Stimulated activated CD8-positive, alpha-beta memory T cell treated with anti-CD3 and anti-CD28 coated beads, Interleukin-4, amount 100 ng/mL, for 48 hours (primary cell): ENCODE measurements at places on chromosomes 3 and 15.

DNA sequence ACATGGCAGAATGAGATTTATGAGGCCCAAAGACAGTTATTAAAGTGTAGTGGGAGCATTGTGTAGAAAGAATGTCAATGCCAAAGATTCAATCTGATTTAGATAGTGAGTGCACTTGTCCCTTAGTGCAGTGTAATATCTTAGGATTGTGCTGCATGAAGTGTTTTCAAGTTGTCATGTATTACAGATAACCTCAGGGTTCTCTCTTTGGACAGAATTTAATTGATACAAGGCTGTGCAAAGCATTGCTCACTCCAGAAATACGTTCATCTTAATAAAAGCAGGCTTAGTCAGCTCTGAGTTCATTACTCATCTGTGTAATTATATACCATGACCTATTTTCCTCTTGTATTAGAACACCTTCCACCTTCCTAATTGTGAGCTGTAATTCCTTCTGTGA, 16.0 kb upstream of the GPR171 start:
- DNase-seq = no peak

GRCh38 chr3:18422972-18423371, 2.2 kb downstream of the SATB1 start:
- no peak for DNase-seq

- no peak for DNase-seq
These were observed 57.1 kb upstream of the FXR1 start for GRCh38 chr3:180855364-180855763.

GRCh38 chr3:188041895-188042294, 112.1 kb upstream of the LPP start:
- no peak for DNase-seq

DNA sequence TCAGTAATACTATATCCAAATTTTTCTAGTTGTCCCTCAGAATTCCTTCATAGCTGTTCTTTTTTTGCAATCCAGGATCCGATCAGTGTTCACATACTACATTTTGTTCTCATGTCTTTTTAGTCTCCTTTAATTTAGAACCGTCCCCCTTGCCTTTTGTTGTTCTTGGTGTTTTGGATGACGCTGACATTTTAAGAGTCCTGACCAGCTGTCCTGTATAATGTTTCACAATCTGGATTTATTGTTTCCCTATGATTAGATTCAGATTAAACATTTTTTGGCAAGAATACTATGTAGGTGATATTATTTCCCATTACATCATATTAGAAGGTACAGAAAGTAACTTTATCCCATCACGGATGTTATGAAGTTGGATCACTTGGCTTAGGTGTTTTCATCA, 11.4 kb downstream of the TUBGCP4 start:
- DNase-seq = no peak

DNA sequence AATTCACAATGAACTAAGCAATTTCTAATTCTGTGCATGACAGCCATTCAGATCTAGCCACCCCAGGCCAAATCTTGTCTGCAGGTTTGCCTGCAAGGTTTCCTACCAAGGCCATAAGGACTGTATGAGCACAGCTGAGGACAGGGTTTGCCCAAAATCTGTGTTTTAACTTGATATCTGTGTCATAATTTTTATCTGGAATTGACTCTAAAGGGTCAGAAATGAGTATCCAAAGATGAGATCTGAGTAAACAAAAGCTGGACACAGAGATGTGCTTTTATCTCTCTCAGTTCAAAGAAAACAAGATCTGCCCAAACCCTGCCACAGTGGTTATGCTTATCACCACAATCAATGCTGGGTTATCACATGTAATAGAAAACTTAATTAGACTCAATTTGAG, 154.6 kb upstream of the COL8A1 start:
- no peak for DNase-seq

- DNase-seq = no peak
These were observed 392.3 kb upstream of the CNTN6 start for GRCh38 chr3:700514-700913.

- no peak for DNase-seq
These were observed 6.1 kb downstream of the MINDY4B start for GRCh38 chr3:150899141-150899540.

- DNase-seq = no peak
These were observed 177.8 kb downstream of the KLF13 start for GRCh38 chr15:31504462-31504839.

GRCh38 chr3:147680837-147681483, 271.8 kb downstream of the ZIC1 start:
- DNase-seq = no peak

- DNase-seq = no peak
These were observed 71.8 kb upstream of the NDUFB4 start for GRCh38 chr3:120524171-120524923.

- no peak for DNase-seq
These were observed 43.0 kb downstream of the USP13 start for GRCh38 chr3:179695672-179696313.

GRCh38 chr3:137081711-137082110, 123.9 kb downstream of the IL20RB start:
- DNase-seq = no peak

DNA sequence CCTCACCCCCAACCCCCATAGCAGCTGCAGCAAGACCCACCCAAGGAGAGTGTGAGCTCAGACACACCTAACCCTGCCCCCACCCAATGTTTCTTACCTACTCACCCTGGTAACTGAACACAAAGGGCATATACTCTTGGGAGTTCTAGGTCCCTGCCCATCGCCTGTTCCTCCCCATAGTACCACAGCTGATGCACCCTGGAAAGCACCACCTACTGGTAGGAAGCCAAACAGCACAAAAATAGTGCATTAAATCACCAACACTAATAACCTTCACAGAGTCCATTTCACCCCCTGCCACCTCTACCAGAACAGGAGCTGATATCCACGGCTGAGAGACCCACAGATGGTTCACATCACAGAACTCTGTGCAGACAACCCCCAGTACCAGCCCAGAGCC, 245.2 kb downstream of the EFHB start:
- no peak for DNase-seq

DNA sequence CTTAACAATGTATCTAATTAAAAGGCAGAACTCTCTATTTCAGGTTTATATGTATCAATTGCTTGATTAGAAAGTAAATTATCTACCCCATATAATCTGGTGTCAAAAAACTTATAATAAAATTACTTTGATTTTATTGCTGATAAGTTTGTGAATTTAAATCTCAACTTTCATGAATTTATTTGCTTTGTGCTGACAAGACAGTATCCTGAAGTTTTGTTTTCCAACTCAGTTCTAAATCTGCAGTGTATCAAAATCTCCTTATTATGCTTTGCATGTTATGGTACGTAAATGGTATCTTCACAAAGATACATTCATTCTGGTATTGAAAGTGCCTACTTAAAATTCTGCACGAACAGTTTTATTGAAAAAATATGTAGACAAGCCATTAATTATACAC, 78.5 kb upstream of the ZNF717 start:
- no peak for DNase-seq

- no peak for DNase-seq
These were observed 46.6 kb downstream of the EPHB3 start for GRCh38 chr3:184608209-184608608.

GRCh38 chr3:46484911-46485778, 12.6 kb upstream of the RTP3 start:
- DNase-seq = no peak

DNA sequence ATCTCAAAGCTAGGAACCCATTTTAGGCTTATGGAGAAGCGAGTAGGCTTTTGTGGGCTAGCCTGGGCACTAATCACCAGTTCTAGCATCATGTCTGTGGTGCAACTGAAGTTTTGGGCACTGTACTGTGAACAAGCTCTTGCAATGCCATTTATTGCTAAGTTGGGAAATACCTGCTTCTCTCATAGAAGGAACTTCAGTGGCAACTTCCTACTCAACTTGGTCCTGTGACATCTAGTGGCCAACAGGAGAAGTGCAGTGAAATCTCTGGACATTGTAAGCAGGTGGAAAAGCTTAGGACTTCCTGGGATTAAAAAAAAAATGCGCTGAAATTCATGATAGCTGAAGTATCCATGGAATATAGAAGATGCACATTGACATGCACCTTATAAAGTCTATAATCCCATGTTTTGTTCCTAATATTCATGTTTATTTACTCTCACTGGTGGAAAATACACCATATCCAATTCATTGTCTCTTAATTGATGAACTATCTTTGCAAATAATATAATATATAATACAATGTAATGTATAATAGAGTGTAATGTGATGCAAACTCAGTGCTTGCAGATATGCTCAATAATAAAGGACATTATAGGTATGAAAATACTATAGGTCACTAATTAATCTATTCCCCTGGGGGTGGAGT, 6.5 kb upstream of the ALDH1A3 start:
- DNase-seq = peak; percentile 65

DNA sequence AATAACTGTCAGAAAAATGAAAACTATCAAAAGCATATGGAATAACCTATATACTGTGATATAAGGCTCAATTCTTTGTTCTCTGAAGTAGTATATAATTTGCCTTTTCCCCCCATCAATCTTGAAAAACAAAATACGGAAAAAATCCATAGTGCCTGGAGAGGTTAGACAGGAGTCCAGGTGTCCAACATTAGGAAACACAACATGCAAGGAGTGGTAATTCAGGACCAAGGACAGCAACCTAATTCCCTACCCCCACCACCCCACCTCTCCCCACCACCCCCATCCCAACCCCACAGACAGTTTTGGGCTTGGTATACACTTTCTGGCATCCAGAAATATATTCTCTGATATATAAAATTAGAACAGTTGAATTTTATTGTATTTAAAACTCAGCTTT, 55.1 kb upstream of the SLC25A26 start:
- DNase-seq = no peak
